Mesendoderm (in vitro differentiated cells): ENCODE measurements at places on chromosomes 12 and 14.
A peak's percentile ranks its signal among the peaks of the same experiment; 100 is the strongest.

- peak; percentile 36 for DNase-seq
Observed at GRCh38 chr14:51219473-51220448, 20.3 kb upstream of the TMX1 start.

- peak; percentile 15 for DNase-seq
Observed at GRCh38 chr12:38783304-38783703, 122.1 kb downstream of the CPNE8 start.

GRCh38 chr14:93114713-93115068 is 1.0 kb downstream of the ITPK1 start:
- no peak for DNase-seq

GRCh38 chr12:121804417-121805111 is 755 bp downstream of the SETD1B start:
- peak; percentile 44 for DNase-seq
